ENCODE measurements at places on chromosomes 16 and 17.

GRCh38 chr16:57029161-57030160 is 40.1 kb downstream of the NLRC5 start:
- DNase-seq, result no peak

DNA sequence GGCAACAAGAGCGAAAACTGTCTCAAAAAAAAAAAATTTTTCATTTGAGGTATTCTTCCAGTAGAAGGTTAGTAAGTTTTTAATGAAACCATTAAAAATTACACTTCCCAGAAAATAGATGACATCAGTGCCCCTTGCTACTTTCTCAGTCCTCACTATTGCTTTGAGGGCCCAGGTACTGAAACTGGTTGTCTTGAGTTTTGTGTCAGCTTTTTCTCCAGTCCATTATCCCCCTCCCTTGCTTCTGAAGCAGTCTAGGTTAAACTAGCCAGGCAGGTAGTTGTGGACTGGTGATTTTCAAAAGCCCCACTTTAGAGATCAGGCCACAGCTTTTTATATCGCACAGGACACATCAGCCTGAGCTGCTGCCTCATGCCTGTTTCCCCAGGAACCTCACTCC is 10.9 kb downstream of the SMCR8 start:
- no peak for DNase-seq

DNA sequence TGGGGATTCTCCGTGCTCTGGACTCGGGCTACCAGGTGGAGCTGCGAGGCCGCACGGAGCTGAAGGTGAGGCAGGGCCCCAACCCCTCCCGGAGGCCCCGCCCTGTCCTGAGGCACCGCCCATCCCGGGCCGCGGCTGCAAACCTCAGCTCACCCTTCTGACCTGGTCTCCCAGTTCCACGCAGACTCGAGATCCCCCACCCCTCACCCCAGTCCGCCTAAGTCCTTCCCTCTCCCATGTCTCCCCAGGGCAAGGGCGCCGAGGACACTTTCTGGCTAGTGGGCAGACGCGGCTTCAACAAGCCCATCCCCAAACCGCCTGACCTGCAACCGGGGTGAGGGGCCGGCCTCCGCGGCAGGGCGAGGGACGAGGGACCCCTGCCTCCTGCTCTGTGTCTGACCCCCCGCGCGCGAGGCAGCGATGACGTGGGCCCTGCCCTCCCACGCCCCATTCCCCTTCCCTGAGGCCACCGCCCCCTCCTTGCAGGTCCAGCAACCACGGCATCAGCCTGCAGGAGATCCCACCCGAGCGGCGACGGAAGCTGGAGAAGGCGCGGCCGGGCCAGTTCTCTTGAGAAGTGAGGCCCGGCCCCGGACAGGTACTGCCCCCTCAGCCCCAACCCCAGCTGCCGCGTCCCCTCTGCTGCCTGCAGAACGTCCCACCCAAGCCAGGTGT is 13.7 kb downstream of the GUCY2D start:
- no peak for DNase-seq

- DNase-seq, result no peak
Measured at GRCh38 chr17:41002814-41003213, 3.1 kb upstream of the KRTAP3-2 start.

DNA sequence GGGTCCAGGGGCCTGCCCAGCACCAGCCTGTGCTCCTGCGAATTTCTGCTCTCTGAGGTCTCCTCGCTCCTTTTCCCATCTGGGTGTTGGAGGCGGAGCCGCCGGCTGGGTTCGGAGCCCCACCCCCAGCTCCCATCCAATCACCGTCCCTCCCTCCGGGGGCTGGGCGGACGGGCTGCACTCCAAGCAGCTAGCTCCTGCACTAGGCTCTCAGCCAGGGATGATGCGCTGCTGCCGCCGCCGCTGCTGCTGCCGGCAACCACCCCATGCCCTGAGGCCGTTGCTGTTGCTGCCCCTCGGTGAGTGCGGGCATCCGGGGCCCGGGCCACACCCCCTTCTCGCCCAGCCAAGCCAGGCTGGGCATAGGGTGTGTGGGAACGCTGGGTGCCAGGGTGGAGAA is at the start of gene NRN1L:
TSS of gene NRN1L (plus strand) at position 202 of the 400 bp plus-strand sequence. CDS start at position 221, 19 bp downstream.
- DNase-seq, result no peak

DNA sequence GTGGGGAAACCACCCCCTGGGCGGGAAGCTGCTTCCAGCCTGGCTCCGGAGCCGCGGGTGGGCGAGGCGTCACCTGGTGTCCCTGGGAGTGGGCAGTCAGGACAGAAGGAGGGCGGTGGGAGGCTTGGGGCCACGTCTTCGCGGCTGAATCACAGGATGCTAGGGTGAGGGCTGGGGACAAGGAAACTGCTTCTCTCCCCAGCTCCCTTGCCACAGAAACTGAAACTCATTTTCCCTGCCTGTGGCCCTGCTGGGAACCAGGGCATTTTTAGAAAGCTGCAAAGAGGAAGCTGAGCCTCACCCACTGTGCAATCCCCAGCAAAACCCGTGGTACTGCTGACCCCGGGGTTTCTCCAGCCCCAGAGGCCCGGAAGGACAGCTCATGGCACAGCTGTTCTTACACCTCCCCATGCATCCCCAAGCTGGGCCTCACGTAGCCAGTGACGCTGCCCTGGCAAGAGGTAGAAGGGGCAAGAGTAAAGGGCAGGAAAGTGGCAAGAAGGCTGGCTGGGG is 8.2 kb downstream of the RHBDF2 start:
- peak; percentile 54 for DNase-seq

DNA sequence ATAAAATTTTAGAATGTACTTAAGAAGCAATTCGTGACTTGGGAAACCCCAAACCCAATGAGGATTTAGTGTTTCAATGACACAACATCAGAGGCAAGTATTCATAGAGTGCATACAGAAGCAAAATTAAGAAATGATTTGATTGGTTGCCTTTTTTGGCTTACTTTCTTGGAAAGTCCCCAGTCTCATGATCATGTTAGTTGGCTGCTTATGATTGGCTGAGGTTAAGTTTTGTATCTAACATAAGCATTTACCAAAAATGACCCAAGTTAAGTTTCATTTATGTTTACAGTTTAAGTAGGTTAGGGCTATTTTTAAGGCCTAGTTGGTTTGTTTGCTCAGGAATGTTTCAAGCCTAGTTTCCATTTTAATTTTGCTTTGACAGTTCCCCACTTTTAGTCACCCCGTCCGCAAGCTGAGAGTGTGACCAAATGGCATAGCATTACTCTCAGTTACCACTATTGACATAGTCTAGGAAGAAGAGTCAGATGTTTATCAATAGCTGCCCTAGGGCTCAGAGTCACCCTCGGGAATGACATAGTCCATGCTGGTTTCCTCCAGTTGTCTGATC is 36.2 kb downstream of the DGKE start:
- DNase-seq, result no peak

- no peak for DNase-seq
Measured at GRCh38 chr16:21685034-21685455, 21.3 kb downstream of the OTOA start.

DNA sequence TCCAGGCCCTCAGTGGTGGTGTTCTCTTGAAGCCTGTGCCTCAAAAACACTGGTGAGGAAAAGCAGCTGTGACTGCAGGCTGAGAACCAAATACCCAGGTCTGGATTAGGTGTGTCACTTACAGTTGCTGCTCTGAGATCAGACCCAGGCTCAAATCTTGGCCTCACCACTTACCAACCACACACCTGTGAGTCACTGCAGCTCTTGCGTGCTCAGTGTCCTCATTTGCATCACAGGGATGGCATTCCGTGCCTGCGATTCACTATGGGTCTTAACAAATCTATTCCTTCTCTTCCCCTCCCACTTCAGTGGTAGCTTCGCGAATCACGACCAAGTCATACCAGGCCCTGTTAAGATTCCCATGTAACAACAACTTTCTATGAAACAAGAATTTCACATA is 233.4 kb upstream of the HSBP1 start:
- DNase-seq, result no peak

- DNase-seq, result no peak
Measured at GRCh38 chr17:45265821-45266220, 3.9 kb upstream of the SPATA32 start.

DNA sequence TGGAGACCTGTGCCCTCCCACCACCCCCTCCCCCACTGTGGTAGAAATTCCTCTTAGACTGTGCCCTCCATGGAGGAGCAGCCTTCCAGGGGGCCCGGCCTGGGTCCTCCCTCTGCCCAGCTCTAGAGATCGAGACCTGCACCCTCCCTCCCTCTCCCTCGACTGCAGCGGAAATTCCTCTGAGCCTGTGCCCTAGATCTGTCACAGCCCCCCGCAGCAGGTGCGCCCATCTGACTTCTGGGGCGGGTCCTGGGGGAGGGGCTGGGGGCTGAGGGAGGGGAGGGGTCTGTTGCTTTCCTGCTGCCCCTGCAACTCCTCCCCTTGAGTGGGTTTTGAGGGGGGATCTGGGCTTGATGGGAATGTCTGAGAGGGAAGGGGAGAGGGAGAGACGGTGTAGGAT is 177.8 kb upstream of the GSE1 start:
- DNase-seq, result no peak

DNA sequence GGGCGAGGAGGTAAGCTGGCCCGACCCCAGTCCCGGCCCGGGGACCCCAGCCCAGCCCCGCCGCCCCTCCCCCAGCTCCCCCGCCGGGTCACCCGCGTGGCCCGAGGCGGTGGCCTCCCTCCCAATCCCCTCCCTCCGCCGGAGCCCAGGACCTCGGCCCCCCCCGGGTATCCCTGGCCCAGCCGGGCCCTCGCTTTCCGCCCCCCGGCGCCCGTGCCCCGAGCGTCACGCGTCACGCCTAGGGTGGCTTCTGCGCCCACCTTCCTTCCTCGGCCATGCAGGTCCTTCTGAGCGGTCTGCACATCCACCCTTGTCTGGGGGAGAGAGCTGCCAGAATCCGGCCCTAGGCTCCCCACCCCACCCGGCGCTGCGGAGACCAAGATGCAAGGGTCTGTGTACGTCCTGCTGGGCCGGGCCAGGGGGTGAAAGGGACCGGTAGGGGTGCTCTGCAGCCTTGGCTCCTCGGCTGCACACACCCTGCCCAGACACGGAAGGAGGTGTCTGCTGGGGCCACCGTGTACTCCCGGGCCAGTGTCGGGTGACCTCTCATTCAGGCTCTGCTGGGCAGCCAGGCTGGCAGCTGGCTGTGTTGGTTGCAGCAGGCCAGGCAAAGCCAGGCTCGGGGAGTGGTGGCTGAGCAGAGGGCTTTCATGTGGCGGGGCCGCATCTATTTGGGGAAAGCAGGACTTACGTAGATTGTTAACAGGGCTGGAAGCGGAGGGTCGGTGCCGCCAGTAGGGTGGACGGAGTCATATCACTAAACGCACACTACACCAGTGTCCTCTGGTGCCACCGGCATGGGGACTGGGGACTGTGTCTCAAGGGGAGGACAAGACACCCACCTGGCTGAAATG is 754 bp downstream of the RAB11FIP4 start:
- DNase-seq, result no peak

DNA sequence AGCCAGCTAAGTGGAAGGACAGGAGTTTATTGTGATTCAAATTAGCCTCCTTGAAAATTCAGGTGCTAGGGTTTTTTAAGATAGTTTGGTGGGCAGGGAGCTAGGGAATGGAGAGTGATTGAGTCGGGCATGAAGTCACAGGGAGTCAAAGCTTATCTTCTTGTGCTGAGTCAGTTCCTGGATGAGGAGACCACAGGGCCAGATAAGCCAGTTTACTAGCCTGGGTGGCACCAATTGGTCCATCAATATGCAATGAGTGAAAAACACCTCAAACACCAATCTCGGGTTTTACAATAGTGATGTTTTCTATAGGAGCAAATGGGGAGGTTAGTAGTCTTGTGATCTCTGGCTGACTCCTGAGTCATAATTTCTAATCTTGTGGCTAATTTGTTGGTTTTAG is 165.1 kb downstream of the ABCC12 start:
- DNase-seq, result no peak

- DNase-seq, result no peak
Measured at GRCh38 chr17:77286641-77287431, 146.1 kb downstream of the SEC14L1 start.

GRCh38 chr16:78478267-78478861 is 378.9 kb downstream of the WWOX start:
- no peak for DNase-seq

- no peak for DNase-seq
Measured at GRCh38 chr16:11252482-11252931, 3.5 kb downstream of the SOCS1 start.

- no peak for DNase-seq
Measured at GRCh38 chr16:48269011-48269410, 21.7 kb upstream of the ABCC11 start.

- no peak for DNase-seq
Measured at GRCh38 chr17:59601130-59601529, 18.6 kb upstream of the CLTC start.

DNA sequence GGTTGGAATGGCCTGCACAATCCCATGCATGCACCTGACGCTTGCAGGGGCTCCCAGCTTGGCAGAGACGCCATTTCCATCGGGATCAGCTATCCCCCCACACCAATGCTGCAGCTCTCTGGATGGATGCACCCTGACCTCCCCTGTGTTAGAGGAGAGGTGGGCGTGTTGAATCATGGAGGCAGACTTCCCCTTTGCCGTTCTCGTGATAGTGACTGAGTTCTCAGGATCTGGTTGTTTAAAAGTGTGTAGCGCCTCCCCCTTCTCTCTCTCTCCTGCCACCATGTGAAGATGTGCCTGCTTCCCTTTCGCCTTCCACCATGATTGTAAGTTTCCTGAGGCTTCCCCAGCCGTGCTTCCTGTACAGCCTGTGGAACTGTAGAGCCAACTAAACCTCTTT is 17.8 kb upstream of the KCNH6 start:
- no peak for DNase-seq

DNA sequence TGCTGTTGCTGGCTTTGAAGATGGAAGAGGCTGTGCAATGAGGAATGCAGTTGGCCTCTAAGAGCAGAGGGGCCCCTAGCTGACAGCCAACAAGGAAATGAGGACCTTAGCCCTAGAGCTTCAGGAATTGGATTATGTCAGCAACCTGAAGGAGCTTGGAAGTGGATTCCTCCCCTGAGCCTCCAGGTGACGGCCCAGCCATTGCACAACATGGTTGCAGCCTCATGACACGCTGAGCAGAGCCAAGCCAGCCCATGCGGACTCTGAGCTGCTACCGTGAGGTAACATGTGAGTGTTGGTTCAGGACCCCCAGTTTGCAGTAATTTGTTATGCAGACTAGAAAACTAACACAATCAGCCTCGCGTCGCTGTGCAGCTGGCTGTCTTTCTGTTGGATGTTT is 20.2 kb downstream of the CCDC42 start:
- DNase-seq, result no peak

GRCh38 chr16:82716361-82716855 is 89.6 kb downstream of the CDH13 start:
- no peak for DNase-seq

Data from CD4-positive, alpha-beta T cell treated with Interleukin-1 beta for 1 hour (primary cell).